ENCODE measurements at places on chromosomes 7 and 10. TPM values are rescaled to one million over a fixed set of nuclear protein-coding genes. Genes with fewer than 3 reads are reported as not detected.

TEX47 gene
- not detected for polyA plus RNA-seq

GPER1 gene
- 2.0 TPM for polyA plus RNA-seq

- DNase-seq: no peak
- no peaks in the 10 kb centered on the region for H3K36me3 ChIP-seq
- H3K4me3 ChIP-seq: no peak overlapping the region
- H3K27ac ChIP-seq: no peak overlapping the region
- peaks cover 4% of the 10 kb centered on the region for H3K4me1 ChIP-seq
These were observed 95.8 kb upstream of the PODXL start for GRCh38 chr7:131652194-131652593.

GRCh38 chr7:141463986-141464385 is 87.2 kb upstream of the AGK start:
- H3K4me3 ChIP-seq: no peak overlapping the region
- H3K36me3 ChIP-seq: no peaks in the 10 kb centered on the region
- no peaks in the 10 kb centered on the region for H3K27me3 ChIP-seq
- no peaks in the 10 kb centered on the region for H3K4me1 ChIP-seq

GRCh38 chr7:89401099-89401498 is 605.6 kb upstream of the TEX47 start:
- DNase-seq: no peak
- no peak overlapping the region for H3K4me3 ChIP-seq
- H3K27me3 ChIP-seq: no peaks in the 10 kb centered on the region
- H3K27ac ChIP-seq: no peak overlapping the region
- peaks cover 5% of the 10 kb centered on the region for H3K4me1 ChIP-seq

DNA sequence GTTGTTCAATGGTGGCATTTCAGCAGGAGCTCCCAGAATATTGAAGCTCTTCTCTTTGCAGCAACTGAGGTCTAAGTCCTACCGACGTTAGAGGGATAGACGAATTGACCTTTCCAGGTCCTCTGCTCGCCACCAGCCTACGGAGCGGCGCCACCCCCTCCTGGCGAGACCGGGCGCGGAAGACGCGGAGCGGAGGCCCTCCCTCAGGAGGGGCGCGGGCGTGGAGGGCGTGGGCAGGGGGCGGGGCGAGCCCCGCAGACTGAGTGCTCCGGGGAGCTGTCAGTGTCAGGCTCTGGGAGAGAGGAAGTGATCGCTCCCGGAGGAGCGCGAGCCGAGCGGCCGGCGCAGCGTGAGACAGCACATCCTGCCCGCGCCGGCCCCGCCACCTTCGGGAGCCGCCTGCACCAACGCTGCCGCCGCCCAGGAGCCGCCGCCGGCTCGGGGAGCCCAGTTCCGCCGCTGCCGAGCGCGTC is at the start of gene DYNC1I1:
DYNC1I1 (plus strand) TSS at position 257 of the 473 bp plus-strand sequence. CDS start 32,176 bp downstream, outside the sequence.
- peak within 1 kb of the TSS; percentile 62 for H3K4me3 ChIP-seq
- no peaks in the 10 kb centered on the region for H3K27me3 ChIP-seq
- peak within 1 kb of the TSS; percentile 20 for H3K27ac ChIP-seq
- DNase-seq: peak; percentile 76
- H3K4me1 ChIP-seq: peaks cover 6% of the 10 kb centered on the region

- no peaks in the 10 kb centered on the region for H3K4me1 ChIP-seq
- H3K4me3 ChIP-seq: no peak overlapping the region
- no peak overlapping the region for H3K27ac ChIP-seq
- no peaks in the 10 kb centered on the region for H3K27me3 ChIP-seq
These were observed 286.9 kb upstream of the DKK1 start for GRCh38 chr10:52027055-52027705.

GRCh38 chr7:25877802-25878789 is 273.9 kb upstream of the NFE2L3 start:
- no peaks in the 10 kb centered on the region for H3K4me1 ChIP-seq
- no peak overlapping the region for H3K4me3 ChIP-seq
- DNase-seq: no peak
- no peak overlapping the region for H3K27ac ChIP-seq
- no peaks in the 10 kb centered on the region for H3K27me3 ChIP-seq
- no peaks in the 10 kb centered on the region for H3K36me3 ChIP-seq

DNA sequence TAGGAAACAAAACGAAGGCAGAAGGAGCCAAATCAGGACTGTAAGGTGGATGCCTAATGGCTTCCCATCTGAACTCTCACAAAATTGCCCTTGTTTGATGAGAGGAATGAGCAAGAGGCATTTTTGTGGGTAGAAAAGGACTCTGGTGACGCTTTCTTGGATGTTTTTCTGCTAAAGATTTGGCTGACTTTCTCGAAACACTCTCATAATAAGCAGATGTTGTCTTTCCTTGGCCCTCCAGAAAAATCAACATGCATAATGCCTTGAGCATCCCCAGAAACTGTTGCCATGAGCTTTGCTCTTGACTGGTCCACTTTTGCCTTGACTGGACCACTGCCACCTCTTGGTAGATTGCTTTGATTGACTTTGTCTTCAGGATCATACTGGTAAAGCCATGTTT is 13.5 kb downstream of the PTPN12 start:
- peaks cover 10% of the 10 kb centered on the region for H3K4me1 ChIP-seq
- no peak overlapping the region for H3K4me3 ChIP-seq
- DNase-seq: no peak
- H3K27ac ChIP-seq: no peak overlapping the region
- no peaks in the 10 kb centered on the region for H3K36me3 ChIP-seq

Measured in ovary (tissue), 10 donors.